ENCODE measurements at places on chromosomes 16 and 17.

- DNase-seq = peak; percentile 21
Observed at GRCh38 chr16:3020604-3021448, 658 bp downstream of the TNFRSF12A start.

DNA sequence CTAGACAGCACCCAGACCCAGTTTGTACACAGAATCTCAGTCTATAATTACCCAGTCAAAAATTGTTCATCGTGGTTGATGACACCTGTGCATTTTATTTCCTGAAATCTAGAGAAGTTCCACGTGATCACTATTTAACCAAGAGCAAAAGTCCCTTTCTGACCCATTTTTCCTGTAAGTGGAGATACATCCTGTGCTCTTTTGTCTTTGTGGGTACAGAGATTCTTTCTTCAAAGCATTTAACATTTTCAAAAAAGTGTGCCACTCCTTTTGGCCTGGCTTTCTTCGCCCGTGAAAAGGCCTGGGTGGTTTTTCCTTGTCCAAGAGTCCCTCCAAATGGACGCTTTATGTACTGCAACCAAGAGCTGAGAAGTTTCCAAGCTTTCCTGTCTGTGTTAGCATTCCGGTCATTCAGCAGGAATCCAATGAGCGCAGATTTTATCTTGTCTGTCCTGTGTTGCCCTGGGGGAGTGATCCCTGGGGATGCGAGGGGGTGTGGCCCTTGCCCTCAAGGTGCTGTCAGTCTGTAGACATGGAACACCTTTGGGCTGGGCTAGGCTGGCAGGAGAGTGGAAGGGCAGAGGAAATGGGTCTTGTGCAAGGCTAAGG, 161.1 kb upstream of the CACNG5 start:
- peak; percentile 15 for DNase-seq

- DNase-seq = no peak
Observed at GRCh38 chr17:39235555-39236449, 10.1 kb upstream of the STAC2 start.

GRCh38 chr16:48536614-48537200, 73.3 kb downstream of the N4BP1 start:
- no peak for DNase-seq

DNA sequence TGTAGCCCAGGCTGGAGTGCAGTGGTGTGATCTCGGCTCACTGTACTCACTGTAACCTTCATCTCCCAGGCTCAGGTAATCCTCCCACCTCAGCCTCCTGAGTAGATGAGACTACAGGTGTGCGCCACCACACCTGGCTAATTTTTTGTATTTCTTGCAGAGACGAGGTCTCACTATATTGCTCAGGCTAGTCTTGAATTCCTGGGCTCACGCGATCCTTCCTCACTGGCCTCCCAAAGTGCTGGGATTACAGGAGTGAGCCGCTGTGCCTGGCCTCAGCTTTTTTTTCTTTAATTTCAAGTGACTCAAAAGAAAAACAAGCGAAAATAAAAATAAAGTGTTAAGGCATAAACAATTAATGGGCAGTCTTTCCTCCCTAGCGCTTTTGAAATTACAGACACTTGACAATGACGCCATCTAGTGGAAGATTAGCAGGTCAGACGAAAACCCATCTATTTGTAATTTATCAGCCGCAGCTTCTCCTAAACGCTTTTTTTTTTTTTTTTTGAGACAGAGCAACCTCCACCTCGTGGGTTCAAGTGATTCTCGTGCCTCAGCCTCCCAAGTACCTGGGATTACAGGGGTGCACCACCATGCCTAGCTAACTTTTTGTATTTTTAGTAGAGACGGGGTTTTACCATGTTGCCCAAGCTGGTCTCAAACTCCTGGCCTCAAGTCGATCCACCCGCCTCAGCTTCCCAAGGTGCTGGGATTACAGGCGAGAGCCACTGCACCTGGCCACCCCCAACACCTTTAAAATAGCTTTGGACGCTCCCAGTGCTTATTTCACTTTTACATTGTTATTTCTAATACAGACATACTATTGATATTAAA, 28.1 kb upstream of the PECAM1 start:
- DNase-seq = no peak

GRCh38 chr17:3514873-3515272, 39.1 kb downstream of the ASPA start:
- no peak for DNase-seq

DNA sequence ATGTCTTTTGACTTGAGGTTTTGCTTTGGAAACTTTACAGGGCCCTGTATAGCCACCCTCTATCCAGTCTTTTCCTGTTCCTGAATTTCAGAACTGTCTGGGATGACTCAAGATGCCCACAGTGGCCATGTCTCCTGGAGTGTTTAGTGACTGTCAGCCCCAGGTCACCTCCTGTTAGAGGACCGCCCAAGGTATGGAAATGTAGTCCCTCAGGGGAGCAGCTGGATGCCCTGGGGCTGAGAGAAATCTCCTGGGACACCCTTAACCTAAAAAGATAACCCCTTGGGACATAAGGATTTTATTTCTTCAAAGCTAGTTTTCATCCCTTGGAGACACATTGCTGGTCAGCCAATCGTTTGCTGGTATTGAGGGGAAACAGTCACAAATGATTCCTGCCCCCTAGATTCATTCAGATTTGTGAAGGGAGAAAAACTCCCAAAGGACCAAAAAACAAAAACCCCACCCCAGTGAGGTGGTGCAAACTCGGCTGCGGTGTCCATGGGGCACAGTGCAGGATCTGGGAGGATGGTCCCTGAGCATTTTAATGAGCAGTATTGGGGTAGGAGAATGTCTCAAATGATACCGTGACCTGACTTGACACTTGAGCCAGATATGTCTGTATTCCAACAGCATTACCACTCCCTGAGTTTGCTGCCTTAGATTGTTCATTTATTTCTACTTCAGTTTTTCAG, 1.7 kb downstream of the ZNF267 start:
- no peak for DNase-seq

GRCh38 chr16:68079626-68080344, 5.4 kb upstream of the NFATC3 start:
- no peak for DNase-seq

All from caudate nucleus (tissue), 63 donors.